ENCODE measurements at places on chromosomes 13 and 19.

DNA sequence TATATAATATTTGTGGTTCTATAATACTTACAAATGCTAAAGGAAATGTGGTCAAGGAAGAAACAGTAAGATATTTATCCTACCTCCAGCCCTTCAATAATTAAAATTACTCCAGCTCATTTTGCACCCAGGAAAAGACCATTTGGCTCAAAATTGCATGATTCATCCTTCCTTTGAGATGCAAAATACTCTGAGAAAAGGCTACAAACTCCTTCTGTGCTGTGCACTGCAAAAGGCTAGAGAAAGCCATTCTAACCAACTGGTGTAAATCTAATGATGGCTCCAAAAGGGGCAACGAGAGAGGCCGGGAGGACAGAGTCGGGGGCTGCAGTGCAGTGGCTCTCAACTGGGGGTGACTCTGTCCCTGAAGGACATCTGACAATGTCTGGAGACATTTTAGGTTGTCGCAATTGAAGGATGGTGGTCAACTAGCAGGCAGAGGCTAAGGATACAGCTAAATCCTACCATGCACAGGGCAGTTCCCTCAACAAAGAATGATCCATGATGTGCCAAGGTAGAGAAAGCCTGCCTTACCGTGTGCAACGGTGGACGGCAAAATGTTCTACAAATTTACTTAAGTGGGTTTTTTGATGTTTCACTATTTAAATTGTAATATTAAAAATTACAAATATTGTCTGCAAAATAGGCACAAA is 32.6 kb downstream of the SLC7A1 start:
- DNase-seq, result no peak

- DNase-seq, result no peak
These were observed 22.9 kb downstream of the DNAJC15 start for GRCh38 chr13:43046259-43046658.

DNA sequence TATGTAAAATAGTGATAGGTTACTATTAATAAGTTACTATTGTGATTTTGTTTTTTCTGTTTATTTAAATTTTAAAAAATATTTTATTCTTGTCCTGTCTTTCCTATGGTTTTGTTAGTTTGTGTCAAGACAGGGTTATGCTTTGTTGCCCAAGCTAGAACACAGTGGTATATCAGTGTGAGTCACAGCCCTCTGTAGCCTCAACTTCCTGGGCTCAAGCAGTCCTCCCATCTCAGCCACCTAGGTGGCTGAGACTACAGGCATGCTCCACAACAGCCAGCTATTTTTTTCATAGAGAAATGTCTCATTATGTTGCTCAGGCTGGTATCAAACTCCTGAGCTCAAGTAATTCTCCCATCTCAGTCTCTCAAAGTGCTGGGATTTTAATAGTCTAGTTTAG is 99.5 kb downstream of the ZNF675 start:
- DNase-seq, result no peak

- DNase-seq, result no peak
These were observed 3.1 kb upstream of the BCL3 start for GRCh38 chr19:44745341-44745831.

GRCh38 chr13:98393873-98394272 is 183.0 kb downstream of the STK24 start:
- no peak for DNase-seq

GRCh38 chr13:23146811-23147625 is 33.8 kb upstream of the SGCG start:
- no peak for DNase-seq

DNA sequence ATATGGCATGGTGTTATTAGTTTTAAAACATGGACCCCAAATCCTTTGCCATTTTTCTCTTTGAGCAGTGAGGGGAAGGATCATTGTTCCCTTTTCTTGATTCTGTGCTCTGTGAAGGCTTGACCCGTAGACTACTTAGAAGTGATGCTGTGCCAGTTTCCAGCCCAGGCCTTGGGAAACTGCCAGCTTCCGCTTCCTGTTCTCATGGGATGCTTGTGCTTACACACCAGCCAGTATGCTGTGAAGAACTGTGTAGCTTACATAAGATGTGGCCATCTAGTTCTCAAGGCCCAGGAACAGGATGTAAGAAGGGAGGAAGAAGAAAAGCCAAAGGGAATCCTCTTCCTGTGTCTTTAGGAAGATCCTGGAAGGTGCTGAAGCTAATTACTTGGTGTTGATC is 180.9 kb downstream of the PCCA start:
- no peak for DNase-seq

- DNase-seq, result no peak
These were observed 39.3 kb downstream of the RASA3 start for GRCh38 chr13:114093118-114093517.

GRCh38 chr19:41352609-41353465 is 885 bp downstream of the TGFB1 start:
- peak; percentile 85 for DNase-seq
